ENCODE measurements at places on chromosomes 5 and 9.

- peak; percentile 7 for DNase-seq
Measured at GRCh38 chr5:126414874-126415502, 8.2 kb upstream of the GRAMD2B start.

- DNase-seq = no peak
Measured at GRCh38 chr9:129987047-129987446, 55.9 kb downstream of the FNBP1 start.

GRCh38 chr5:57725658-57726504 lies 243.3 kb upstream of the ACTBL2 start:
- DNase-seq = no peak

DNA sequence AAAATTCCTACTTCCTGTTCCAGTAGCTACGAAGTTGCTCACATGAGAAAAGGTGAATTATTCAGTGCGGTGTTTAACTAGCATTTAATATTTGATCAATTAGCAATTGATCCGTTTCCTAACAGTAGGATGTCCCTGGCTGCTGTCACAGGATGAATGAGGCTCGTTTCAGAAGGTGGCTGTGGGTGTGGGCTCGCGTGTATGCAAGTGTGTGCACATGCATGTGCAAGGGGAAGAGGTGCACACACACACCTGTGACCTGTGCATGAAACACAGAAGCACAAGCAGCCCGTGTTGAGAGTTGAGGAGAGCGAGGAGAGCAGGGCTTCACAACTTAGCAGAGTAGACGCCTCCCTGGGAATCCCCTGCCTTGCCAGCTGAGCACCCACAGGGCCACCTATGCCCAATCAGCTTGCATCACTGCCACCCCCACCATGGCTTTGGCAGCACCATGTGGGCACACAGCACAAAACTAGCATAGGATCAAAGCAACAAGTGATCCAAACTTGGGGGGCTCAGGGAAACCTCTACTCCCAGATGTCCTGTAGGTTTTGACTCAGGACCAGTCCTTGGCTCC lies 107.2 kb downstream of the C5orf15 start:
- DNase-seq = no peak

- no peak for DNase-seq
Measured at GRCh38 chr9:127710204-127710783, 3.5 kb downstream of the CFAP157 start.

DNA sequence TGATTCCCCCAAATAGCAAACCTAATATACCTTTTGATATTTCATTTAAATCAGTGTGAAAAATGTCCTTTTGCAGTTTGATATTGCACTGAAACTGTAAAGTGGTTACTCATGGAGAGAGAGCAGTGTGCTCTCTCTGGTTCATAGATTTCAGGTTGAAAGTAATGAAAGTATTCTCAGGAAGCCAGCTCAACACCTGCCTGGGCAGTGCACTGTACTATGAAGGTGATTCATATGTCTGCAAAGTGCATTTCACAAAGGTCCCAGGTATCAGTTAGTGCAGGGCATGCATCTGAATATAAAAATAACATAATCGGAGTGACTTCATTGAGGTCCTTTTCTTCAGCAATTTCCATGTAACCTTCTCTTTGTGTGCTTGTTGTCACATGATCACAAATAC lies 274.3 kb downstream of the CDH18 start:
- no peak for DNase-seq

- no peak for DNase-seq
Measured at GRCh38 chr5:158560170-158560569, 539.5 kb downstream of the EBF1 start.

DNA sequence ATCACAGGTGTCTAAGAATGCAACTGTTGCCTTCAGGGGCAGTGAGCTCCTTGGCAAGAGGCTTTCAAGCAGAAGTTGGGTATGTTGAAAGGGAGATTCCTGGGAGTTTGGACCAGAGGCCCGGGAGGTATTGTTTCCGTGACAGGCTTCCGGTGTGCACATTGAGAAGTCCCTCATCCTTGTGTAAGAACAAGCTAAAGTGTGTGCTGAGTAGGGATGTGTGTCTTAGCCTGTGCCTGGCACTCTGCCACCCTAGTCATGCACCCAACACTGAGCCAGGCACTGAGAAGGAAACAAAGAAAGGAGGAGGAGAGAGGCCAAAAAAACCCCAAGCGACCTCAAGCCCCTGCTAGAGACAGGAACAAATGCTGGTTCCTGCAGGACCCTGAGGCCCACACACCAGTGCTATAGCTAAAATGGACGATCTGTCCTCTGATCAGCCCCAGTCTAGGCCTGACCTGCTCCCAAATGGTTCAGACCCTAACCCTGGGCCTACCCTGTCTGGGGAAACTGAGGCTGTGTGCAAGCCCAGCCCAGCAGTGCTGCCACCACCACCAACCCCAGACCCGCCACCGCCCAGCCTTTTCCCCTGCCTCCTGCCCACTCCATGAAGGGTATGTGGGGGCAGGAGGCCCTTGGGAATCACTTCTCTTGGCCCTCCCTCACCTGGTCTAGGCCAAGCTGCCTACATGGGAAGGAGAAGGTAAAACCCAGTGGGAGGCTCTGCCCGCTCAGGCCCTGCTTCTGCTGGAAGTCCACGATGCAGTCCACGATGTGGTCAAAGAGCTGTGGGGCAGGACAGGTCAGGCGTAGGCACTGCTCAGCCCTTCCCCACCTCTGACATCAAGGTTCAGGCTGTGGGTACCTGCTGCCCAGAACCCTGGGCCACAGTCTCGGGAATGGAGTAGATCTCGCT lies 12.6 kb downstream of the HK3 start:
- DNase-seq = no peak

DNA sequence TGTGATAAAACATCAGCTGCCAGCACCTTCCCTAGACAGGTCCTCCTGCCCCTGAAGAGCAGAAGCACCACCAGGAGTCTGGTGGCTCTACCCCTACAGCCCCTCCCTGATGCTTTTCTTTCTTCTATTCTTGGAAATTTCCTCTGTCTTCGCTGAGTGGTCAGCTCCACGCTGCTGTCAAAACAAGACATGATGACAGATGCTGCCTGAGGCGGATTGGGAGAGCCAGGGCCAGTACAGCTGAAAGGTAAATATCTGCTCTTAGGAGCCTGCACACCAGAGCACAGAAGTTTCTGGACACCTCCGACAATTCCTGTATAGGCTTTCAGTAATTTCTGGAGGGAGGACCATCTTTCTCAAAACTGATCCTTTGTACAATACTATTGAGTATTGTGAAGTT lies 4.7 kb upstream of the OR1Q1 start:
- DNase-seq = no peak

GRCh38 chr5:151741678-151742423 lies 16.6 kb downstream of the ATOX1 start:
- DNase-seq = no peak

- DNase-seq = no peak
Measured at GRCh38 chr9:81490605-81491331, 198.6 kb downstream of the TLE1 start.

GRCh38 chr5:141865406-141865805 lies 12.8 kb downstream of the PCDH1 start:
- no peak for DNase-seq

GRCh38 chr9:37677435-37677834 lies 26.7 kb downstream of the FRMPD1 start:
- DNase-seq = no peak

Data from right renal pelvis (tissue), 4 donors.